Right ventricle myocardium superior (tissue), 1 donor: ENCODE measurements at places on chromosomes 11 and 22. TPM values are rescaled to one million over a fixed set of nuclear protein-coding genes. Genes with fewer than 3 reads are reported as not detected.
A peak's percentile ranks its signal among the peaks of the same experiment; 100 is the strongest.

DNA sequence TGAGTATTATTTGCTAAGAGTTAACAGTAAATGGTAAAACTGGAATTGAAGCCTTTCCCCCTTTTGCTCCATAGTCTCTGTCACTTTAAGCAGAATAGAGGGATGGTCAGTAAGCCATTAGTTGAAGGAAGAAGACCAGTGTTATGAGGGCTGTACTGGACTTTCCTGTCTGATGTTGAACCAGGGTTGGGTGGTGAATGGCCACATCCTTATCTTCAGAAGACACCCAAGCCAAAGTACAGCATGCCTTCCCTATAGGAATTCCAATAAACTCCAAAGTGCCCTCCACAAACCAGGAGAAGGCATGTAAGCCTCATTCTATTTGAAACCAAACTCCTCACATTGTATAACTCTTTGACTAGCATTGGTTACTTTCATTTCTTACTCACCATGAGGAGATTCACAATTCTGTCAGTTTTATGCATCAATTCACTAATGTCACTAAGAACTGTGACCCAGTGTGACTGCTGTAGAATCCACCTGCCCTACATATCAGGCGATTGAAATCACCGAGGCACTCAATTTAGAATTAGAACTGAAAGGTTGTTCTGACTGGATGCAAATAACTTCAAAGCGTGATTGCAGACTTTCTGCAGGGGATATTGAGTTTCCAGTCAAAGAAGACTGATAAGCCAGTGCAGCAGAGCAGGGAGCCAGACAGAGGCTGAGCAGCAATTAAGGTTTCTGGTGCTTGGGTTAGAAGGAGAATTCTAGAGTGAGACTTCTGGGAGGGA lies 107.1 kb upstream of the DDI1 start:
- DNase-seq, result no peak

- DNase-seq, result no peak
Measured at GRCh38 chr11:128628325-128628673, 40.9 kb upstream of the ETS1 start.

GRCh38 chr11:121152764-121153163 lies 51.7 kb downstream of the TECTA start:
- DNase-seq, result no peak

DNA sequence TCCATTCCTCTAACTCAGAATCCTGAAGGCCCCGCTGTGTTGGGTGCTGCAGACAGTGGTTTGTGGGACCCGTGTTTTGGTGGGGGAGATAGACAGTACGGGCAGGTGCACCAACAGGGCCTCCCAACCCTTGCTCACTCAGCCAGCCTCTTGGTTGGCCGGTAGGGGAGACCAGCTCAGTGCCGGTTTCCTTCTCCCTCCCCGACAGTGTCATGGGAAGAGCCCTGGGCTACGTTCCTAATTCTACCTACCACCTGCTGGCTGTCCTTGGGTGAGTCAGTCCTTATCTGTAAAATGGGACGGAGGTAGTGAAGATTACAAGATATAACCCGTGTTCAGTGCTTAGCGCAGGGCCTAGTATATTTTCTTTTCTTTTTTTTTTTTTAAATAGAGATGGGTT lies 5.9 kb downstream of the TMEM134 start:
- peak; percentile 20 for DNase-seq

- no peak for DNase-seq
Measured at GRCh38 chr22:25193548-25193947, 6.1 kb upstream of the CRYBB3 start.

DNA sequence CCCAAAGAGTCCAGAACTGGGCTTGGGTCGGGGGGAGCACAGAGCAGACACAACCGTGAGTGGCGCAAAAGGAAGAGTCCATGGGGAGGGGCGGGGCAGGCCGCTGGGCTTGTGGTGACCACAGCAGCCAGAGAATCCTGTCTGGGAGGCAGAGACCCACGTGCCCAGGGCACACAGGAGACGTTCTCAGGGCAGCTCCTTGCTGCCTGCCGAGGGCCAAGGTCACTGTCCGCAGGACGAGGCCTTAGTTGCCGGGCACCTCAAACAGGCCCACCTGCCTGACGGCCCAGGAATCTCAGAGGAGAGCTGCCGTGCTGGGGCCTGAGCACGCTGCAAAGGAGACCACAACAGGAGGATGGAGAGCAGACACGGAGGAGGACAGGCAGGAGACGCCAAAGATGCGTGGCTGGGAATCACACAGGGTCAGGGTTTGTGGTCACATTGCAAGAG lies 87.8 kb downstream of the MYEOV start:
- peak; percentile 31 for DNase-seq

DNA sequence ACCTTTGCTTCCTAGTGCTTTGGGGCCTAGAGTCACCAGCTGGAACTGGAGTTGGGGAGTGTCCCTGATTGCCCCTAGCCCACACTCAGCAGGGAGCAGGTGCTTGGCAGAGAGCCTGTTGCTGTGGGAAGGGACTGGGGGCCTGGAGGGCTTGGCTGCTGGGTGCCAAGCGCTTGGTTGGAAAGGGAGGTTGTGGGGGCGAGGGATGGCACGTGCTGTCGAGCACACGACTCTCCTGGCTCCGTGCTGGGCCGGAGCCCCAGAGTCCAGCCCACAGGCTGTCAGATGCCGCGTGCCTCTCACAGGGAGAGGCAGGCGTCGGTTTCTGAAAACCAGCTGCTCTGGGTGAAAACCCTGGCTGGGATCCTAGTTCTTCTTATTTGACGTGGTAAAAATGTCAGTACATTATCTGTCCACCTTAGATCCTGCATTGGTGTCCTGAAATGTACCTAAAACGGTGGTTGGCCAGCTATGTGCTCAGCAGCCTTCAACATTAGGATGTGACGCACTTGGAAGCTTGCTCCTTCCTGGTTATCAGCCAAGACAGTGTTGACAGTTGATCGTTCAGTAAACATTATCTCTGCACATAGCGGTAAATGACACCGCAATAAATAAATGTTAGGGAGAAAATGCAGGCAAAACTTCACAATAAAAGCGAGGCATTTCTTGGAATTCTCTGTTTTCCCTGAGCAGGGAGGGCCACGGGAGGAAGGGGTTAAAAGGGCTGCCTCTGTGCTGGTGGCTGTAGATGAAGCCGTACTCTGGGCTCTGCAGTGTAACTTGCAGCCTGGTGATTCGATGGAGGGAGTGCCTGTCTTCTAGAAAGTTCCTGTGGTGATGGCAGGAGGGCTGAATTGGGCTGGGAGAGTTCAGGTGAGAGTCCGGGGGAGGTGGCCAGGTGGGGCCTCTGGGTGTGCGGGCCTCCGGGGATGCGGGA lies 29.2 kb downstream of the GRAMD4 start:
- peak; percentile 67 for DNase-seq

DNA sequence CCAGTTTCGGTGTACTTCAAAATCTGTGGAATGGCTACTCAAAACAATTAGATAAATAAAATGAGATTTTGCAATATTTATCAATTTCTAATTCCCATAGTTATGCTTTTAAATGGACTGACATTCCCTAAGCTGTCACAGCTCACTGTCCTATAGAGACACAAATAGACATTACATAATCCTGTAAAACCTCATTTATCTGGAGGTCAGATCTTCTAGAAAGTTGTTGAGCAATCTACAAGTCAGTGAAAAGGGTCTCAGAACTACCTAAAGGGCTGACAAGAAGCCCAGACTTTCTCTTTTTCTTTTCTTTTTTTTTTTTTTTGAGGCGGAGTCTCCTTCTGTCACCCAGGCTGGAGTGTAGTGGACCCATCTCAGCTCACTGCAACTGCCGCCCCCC lies 12.0 kb downstream of the ALG8 start:
- DNase-seq, result no peak

DNA sequence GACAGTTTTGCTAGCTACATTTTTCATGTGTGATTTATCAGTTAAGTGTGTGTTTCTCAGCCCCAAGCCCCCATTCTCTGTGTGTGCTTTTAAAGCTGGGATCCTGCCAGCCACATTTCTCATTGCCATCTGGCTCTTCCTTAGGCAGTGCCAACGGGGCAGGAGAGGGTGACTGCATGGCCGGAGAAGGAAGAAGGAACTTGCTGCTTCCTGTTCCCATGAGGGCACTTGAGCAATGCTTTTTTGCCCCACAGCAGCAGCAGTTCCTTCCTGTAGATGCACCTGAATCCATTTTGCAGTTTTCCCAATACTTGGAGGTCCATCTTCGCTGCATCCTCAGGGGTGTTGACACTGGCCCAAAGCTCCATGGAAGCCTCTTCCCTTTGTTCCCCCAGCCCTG lies 37.5 kb downstream of the TNRC6B start:
- DNase-seq, result peak; percentile 56

- DNase-seq, result no peak
Measured at GRCh38 chr11:94020777-94021481, at the start of gene HEPHL1. Gene HEPHL1 (plus strand): TSS chr11:94021354. CDS start chr11:94021369, 15 bp downstream.

GRCh38 chr11:12084256-12084655 lies 26.1 kb upstream of the MICAL2 start:
- no peak for DNase-seq

DNA sequence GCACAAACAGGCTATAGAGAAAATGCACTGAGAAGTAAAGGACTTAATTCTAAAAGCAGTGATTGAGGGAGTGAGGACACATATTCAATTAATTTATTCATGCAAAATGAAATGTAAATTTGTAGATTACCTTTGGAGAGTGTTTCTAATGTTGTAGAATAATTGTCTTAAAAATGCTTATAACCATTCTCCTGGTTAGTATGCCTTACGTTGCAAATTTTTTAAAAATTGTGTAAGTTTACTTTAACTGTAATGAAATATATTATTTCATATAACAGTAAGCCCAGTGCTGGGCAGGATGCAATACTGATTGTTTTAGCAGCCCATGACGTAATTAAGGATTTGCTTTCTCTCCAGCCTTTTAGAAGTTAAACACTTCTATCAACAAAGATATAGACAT lies 26.6 kb downstream of the OR52E1 start:
- no peak for DNase-seq

DNA sequence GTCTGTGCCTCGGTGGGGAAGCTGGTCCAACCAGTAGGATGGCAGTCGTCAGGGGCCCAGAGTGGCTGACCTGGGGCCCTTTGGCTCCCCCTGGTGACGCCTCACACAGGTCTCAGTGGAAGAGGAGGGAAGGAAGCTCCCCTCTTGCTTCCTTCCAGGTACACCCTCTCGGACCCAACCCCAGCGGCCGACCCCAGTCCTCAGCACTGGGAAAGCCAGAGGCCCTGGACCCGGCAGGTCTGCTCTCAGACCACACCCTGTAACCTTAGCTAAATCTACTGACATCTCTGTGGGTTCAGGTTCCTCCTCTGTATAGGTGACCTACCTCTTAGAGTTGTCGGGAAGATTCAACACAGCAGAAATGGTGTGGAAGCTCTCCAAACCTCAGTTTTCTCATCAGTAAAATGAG lies 3.4 kb upstream of the SCUBE1 start:
- peak; percentile 81 for DNase-seq

DNA sequence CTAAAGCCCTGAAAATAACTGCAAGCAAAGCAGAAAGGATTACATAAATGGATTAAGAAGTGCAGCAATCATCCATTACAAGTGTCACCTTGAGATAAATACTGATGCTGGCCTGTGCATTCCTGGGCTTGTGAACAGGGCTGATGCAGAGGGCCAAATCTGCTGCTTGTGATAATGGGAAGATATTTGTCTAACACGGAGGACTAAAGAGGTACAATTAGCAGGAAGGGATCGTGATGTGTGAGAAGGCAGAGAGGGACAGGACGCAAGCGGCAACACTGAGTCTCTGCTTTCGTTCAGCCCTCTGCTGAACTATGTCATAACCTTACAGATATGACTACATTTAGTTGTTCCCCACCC lies 107.7 kb upstream of the DDI1 start:
- DNase-seq, result no peak

DNA sequence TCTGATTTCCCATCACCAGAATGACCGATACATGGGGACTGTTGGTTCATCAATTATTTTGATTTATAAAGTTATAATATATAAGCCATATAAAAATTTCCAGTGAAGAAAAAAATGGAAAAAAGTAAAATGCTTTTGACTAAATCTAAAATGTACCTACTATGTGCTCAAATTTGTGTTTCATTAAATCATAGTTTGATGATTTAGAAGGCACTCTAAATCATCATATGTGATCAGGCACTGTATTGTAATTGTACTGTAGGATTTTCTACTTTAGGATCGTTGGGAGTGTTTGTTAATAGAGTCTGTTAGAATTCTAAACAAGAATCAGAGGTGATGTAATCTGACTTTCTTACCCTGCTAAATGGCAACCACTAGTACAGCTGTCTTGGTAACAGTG lies 2.4 kb downstream of the LIN7C start:
- DNase-seq, result no peak

- DNase-seq, result no peak
Measured at GRCh38 chr11:91998481-91998880, 226.1 kb upstream of the FAT3 start.

DNA sequence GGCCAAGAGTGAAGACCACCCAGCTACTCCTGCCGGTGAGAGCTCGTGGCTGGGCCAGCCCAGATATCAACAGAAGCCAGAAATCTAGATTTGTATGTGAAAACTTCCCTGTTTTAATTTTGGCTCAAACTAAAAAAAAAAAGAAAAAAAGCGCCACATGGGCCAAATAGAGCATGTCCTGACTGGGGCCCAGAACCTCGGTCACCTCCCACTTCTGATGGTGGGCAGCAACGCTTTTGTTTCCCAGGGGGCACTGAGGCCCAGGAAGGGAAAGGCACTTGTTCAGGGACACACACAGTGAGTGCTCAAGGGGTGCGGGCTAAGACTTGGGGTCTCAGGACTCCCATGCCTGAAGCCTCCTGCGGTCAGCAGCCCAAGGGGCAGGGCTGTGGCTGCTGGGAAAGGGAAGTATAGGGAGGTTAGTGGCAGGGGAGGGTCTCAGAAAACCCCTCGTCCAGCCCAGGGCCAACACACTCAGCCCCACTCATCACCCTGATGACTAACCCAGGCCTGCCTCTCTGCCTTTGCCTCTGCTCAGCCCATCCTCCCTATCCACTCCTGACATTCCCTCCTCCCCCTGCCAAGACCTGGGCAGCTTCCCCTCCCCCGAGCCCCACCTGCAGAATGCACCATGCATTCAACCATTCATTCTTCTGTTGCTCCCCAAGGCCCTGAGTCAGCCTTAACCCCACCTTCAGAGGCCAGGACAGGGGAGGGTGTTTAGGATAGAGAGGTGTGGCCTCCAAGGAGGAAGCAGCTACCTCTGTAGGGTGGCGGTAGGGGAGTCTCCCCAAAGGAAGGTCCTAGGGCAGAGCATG lies 30.0 kb upstream of the TCF20 start:
- DNase-seq, result no peak

DNA sequence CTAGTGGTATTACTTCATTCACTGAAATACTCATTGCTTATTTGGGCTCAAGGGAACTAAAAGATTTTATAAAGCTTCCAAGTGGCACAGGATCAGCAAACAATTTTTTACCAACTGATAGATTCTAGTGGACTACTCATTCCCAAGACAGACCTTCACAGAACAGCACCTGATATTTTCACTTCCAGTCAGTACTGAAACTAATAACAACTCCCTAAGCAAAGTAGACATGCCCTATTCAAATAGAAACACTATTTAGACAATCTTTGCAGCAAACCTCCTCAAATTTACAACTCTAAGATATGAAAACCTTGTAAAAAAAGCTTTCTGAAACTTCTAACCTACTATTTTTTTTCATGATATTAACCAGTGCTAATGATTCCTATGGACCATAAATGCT lies 2345.8 kb downstream of the LRRC4C start:
- no peak for DNase-seq

Gene ESAM
- 39.0 TPM for total RNA-seq

Gene MRGPRX3
- total RNA-seq, result not detected

Gene EED
- 13.2 TPM for total RNA-seq

Gene ZNF215
- total RNA-seq, result 0.22 TPM

Gene LRRC4C
- total RNA-seq, result 0.62 TPM

Gene C11orf86
- total RNA-seq, result not detected

Gene C22orf31
- not detected for total RNA-seq
